ENCODE measurements at places on chromosomes 5 and 9.

DNA sequence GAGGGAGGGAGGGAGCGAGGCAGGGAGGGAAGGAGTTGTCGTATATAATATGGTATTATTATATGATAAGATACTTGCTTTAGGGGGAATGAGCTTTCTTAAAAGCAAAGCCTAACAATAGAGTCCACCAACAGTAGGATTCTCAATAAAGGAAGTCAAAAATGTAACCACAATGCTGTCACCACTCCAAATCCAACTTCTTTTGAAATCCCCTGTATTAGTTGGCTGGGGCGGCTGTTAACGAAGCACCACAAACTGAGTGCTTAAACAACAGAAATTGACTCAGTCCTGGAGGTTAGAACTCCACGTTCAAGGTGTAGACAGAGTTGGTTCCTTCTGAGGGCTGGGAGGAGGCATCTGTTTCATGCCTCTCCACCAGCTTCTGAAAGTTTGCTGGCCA is 23.1 kb downstream of the GAS1 start:
- DNase-seq, result no peak

- peak; percentile 36 for DNase-seq
Measured at GRCh38 chr9:1978941-1979340, 36.2 kb upstream of the SMARCA2 start.

DNA sequence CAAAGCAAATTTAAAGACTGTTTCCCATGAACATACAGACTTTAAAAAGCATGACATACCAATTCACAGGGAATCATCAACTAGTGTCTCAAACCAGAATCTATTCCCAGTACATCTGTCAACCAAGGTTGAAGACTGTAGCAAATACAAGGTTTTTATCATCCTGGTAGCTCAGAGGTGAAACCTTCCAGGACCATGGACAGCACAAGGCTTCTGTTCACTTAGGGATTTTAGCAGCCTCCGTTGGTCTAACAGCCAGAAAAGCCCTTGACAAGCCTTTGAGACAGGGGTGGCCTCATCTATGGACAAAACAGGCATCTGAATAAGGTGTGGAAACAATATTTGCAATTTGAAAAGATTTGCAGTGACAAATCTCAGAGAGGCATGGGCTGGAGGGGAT is 119.0 kb downstream of the TRIM32 start:
- DNase-seq, result no peak

GRCh38 chr9:76456202-76456926 is 2.6 kb upstream of the GCNT1 start:
- no peak for DNase-seq

DNA sequence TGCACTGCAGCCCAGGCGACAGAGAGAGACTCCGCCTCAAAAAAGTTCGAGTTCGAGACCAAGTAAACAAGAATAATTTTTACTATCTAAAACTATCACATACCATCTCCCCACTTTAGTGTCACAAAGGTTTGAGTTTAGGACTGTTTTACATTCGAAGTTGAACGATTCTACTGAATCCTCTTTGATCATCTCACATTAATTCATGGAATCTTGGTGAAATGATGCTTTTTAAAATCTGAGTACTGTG is 715 bp upstream of the RPS6 start:
- no peak for DNase-seq

Data from BJ (cell line).